Immature natural killer cell (primary cell): ENCODE measurements at places on chromosomes 5 and 9.

DNA sequence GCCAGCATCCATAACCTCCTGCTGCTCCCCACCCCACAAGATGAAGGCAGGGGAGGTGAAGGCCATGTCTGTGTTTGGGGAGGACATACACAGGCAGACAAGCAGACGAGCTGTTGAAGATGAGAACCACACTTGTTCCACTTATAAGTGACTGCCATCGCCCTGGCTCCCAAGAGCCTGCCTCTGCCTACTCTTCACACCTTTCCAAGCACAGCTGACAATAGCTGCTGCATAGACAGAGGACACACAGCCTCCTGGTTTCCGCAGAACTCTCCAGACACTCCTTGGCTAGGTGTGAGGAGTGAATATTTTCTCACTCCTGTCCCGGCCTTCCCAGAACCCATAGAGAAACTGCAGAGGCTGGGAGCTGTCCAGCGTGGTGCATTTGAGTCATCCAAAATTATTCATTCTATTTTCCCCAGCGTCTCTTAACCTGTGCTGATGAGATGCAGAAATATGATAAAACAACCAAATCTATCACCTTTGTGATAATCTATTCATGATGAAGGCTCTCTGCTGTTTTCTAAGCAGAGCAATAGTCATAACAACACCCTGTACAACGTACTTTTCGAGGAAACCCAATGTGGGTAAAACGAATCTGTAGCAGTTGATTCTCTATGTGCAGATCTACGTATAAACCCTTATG lies 24.7 kb downstream of the KLF9 start:
- DNase-seq = no peak

DNA sequence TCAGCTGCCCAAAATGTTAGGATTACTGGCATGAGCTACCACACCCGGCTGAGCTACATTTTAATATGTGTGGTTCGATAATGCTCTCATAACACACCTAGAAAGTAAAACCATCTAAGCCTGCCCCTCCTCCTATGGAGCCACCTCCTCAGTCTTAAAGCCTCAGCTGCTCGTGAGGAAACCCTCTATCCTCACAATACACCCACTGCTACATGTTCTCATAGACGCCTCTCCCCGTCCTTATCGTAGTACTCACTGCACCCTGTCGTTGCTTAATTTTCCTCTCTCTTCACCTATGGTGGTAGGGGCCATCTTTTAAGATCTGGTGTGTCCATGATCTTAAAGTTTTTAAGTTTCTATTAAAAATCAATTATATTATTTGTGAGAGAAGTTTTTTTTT lies 72.9 kb downstream of the RCL1 start:
- DNase-seq = no peak

GRCh38 chr5:116315531-116315930 lies 230.7 kb downstream of the COMMD10 start:
- DNase-seq = no peak

GRCh38 chr5:7363067-7363677 lies 32.8 kb upstream of the ADCY2 start:
- DNase-seq = no peak

- no peak for DNase-seq
Measured at GRCh38 chr5:58087123-58087522, 372.8 kb downstream of the PLK2 start.

- DNase-seq = no peak
Measured at GRCh38 chr5:8391911-8392310, 523.0 kb downstream of the MTRR start.

DNA sequence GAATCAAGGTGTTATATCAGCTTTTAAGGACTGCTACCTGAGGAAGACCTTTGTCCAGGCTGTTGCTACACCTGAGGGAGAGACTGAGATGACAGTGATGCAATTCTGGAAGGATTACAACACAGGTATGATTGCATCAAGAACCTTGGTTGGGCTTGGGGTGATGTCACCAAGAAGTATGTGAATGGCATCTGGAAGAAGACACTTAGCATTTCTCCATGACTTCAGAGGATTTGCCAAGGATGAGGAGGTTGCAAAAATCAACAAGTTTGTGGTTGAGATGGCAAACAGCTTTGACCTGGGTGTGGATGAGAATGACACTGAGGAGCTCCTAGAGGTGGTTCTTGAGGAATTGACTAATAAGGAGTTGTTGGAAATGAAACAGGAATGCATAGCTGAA lies 67.9 kb upstream of the PANK3 start:
- no peak for DNase-seq

- no peak for DNase-seq
Measured at GRCh38 chr5:61349935-61350334, 17.9 kb downstream of the ZSWIM6 start.

DNA sequence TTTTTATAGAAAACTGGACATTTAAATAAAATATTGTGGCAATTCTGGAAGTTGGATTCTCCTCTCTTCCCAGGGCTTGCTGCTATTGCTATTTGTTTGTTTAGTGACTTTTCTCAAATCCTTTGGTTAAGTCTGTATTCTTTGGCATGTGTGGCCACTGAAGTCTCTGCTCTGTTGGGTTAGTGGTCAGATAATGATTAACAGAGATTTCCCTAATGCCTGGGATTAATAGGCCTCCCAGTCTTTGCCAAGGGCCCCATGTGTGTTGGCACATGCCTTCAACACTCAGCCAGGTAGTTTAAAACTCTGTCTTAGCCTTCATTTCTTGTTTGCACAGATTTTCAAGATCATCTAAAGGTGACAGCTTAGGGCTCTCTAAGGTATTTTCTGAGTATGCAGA lies 92.8 kb upstream of the EPB41L4A start:
- no peak for DNase-seq

DNA sequence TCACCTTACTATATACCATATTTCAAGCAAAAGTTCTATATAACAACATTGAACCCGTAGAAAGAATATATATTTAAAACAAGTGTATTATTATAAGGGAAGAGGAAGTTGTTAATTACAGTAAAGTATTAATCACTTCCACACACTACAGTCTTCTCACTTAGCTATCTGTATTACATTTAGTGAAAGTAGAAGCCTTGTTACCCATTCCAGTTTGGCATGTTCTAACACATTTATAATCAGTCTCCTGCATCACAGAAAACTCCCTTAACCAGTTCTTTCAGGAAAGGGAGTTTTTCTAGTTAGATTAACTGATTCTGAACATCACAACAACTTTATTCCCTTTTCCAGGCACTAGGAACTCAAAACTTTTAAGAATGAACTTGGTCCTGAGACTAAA lies 6.9 kb downstream of the RAB14 start:
- no peak for DNase-seq
